ENCODE measurements at places on chromosomes 4 and X. TPM values are rescaled to one million over a fixed set of nuclear protein-coding genes. Genes with fewer than 3 reads are reported as not detected.

The CSAG2 gene
- not detected for polyA plus RNA-seq

The MTTP gene
- not detected for polyA plus RNA-seq

The HAUS3 gene
- 26.6 TPM for polyA plus RNA-seq

The TIGD4 gene
- polyA plus RNA-seq, result 0.29 TPM

The CEP135 gene
- polyA plus RNA-seq, result 8.3 TPM

The ARHGAP6 gene
- polyA plus RNA-seq, result not detected

The PDCL2 gene
- not detected for polyA plus RNA-seq

The FAM9C gene
- not detected for polyA plus RNA-seq

The CDK16 gene
- polyA plus RNA-seq, result 14.5 TPM

The PNMA3 gene
- polyA plus RNA-seq, result 0.30 TPM

The FAT4 gene
- not detected for polyA plus RNA-seq

The NEUROG2 gene
- not detected for polyA plus RNA-seq

The MAGEC1 gene
- not detected for polyA plus RNA-seq

The RHOH gene
- 262 TPM for polyA plus RNA-seq

The COL4A6 gene
- not detected for polyA plus RNA-seq

The DRD5 gene
- polyA plus RNA-seq, result not detected

The TEX13B gene
- not detected for polyA plus RNA-seq

The CLNK gene
- not detected for polyA plus RNA-seq

The GSX2 gene
- not detected for polyA plus RNA-seq

The SORBS2 gene
- polyA plus RNA-seq, result not detected

The ALB gene
- not detected for polyA plus RNA-seq

The DUSP9 gene
- 0.08 TPM for polyA plus RNA-seq

The NPY2R gene
- not detected for polyA plus RNA-seq

The MAGEA2 gene
- not detected for polyA plus RNA-seq

The SYTL4 gene
- not detected for polyA plus RNA-seq

The MYOZ2 gene
- not detected for polyA plus RNA-seq

The QDPR gene
- polyA plus RNA-seq, result 36.1 TPM

The EMD gene
- polyA plus RNA-seq, result 37.2 TPM

The SMIM31 gene
- polyA plus RNA-seq, result not detected

The GLRA3 gene
- not detected for polyA plus RNA-seq

The TMSB15A gene
- not detected for polyA plus RNA-seq

The GLUD2 gene
- polyA plus RNA-seq, result 0.20 TPM

The HEPH gene
- polyA plus RNA-seq, result 0.53 TPM

The CSAG1 gene
- not detected for polyA plus RNA-seq

Measured in CD8-positive, alpha-beta memory T cell (primary cell).